ENCODE measurements at places on chromosomes 2 and 18. TPM values are rescaled to one million over a fixed set of nuclear protein-coding genes. Genes with fewer than 3 reads are reported as not detected.

FKBP1B gene
- 2.4 TPM for total RNA-seq

MROH2A gene
- total RNA-seq = not detected

SERPINB11 gene
- not detected for total RNA-seq

KCNG2 gene
- 0.08 TPM for total RNA-seq

TCF23 gene
- not detected for total RNA-seq

IL1F10 gene
- not detected for total RNA-seq

YWHAQ gene
- total RNA-seq = 194 TPM

XDH gene
- 0.32 TPM for total RNA-seq

GRCh38 chr18:63480476-63480875, 3.7 kb downstream of the SERPINB5 start:
- DNase-seq = no peak

DNA sequence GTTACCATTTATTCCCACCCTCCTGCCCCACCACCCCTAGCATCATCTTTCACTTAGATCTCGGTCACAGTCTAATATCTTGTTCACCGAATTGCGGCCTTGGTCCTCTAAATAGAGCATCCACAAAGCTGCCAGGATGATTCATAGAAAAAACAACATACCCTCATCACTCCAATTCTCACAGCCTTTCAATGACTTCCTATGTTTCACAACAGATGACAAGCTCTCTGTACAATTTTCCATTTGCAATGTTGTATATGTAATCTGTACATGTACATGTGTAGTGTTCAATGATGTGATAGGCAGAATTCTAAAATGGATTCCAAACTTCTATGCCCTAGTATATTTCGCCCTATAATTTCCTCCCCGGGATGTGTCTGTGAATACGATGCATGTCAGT, 675.6 kb upstream of the CELF4 start:
- DNase-seq = no peak

- no peak for DNase-seq
Observed at GRCh38 chr2:220243571-220243970, 616.1 kb downstream of the SLC4A3 start.

- DNase-seq = no peak
Observed at GRCh38 chr18:4351005-4351404, 104.1 kb downstream of the DLGAP1 start.

DNA sequence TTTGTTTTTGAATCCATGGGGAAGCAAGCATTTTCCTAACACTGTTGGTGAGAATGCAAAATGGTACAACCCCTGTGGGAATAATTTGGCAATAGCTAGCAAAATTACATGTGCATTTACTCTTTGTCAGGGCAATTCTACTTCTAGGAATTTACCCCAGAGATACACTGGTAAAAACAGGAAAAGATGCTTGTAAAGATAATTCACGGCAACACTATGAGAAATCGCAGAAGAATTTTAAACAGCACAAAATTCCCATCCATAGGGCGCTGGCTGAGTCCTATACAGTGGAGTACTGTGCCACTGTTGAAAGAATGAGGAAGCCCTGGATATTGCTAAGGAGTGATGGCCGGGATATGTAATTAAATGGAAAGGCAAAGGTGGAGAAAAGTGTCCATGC, 75.8 kb downstream of the DGKD start:
- no peak for DNase-seq

GRCh38 chr2:178327516-178327915, 123.5 kb downstream of the PRKRA start:
- DNase-seq = peak; percentile 75

DNA sequence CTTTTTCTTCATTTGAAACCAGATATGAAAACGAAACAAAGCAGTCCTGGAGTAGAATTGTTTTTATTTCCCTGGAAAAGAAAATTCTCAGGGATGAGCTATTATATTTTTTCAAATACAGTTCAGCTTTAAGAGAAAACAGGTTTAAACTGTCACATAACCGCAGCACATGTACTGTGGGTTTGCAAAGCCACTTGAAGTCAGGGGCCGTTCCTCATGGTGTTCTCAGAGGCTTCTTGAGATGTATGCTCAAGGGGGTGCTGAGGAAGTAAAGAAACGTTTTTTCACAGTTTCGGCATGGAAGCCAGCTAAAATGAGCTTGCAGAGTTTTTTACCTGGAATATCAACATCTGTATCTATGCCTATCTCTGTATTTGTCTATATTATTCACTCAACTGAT, 225.3 kb downstream of the MC4R start:
- DNase-seq = peak; percentile 13

- DNase-seq = no peak
Observed at GRCh38 chr2:220949466-220949865, 622.6 kb downstream of the EPHA4 start.

GRCh38 chr2:16683576-16683975, 17.9 kb upstream of the CYRIA start:
- no peak for DNase-seq

DNA sequence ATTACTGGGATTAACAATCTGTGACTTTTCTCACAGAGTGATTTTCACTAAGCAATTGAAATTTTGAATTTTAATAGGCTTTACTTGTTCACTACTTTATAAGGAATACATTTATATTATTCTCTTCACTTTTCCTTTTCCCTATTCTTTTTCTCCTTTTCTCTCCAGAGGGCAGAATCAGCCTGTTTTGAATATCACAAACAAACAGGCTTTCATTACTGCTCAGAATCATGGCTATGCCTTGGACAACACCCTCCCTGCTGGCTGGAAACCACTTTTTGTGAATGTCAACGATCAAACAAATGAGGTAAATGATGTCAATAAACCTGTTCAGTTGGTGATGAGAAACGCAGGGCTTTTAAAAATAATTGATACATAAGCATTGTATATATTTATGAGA, 35.3 kb downstream of the CPS1 start:
- no peak for DNase-seq

- peak; percentile 28 for DNase-seq
Observed at GRCh38 chr2:10378189-10378588, 69.9 kb downstream of the ODC1 start.

- DNase-seq = no peak
Observed at GRCh38 chr2:105252271-105252670, 10.7 kb downstream of the GPR45 start.

DNA sequence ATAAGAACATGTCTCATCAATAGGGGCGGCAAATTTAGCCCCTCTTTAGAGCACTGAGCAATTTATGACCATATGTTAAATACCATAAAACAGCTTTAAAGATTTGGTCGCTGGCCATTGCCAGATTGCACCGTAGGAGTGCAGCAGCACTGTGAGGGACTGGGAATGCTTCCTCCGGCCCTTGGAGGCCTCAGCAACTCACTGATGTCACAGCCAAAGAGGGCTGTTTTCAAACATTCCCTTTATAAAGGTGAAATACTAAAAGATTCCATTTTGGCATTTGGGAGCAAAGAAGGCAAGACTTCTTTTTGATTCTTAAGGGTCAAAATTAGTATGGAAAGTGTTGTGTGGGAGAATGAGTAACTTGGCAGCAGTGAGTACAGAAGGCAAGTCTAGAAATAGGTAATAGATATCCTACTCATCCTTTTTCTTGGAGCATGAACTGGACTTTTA, 63.7 kb downstream of the BABAM2 start:
- DNase-seq = no peak

- no peak for DNase-seq
Observed at GRCh38 chr2:132581591-132581990, 88.4 kb downstream of the LYPD1 start.

DNA sequence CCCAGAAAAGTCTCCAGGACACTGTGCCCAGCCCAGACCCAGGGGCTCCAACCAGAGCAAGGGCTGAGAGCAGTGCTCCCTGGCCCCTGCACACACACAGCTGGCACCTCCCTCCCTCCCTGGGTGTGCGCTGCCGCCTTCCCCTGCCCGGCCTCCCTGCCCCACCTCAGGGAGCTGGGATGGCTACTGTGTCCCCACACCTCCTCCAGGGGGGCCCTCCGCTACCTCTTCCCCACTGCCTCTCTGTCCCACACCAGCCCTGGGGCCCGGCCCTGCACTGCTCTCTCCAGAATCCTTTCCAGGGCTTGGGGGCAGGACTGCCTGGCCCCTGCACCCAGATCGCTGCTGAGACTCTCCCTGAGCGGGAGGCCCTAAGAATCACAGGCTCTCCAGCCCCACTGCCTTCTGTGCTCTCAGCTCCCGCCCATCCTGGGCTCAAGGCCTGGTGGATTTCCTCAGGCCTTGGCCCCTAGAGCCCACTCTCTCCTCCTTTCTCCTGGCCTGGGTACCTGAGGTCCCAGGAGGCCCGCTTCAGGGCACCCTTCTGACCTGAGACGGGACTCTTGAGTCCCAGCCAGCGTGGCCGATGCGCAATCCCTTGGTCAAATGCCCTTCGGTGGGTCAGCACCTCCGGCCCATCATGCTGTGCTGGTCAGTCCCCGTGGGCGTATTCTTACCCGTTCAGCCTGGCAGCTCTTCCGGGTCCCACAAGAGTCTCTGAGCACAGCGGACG, 276.8 kb upstream of the HDAC4 start:
- DNase-seq = no peak

DNA sequence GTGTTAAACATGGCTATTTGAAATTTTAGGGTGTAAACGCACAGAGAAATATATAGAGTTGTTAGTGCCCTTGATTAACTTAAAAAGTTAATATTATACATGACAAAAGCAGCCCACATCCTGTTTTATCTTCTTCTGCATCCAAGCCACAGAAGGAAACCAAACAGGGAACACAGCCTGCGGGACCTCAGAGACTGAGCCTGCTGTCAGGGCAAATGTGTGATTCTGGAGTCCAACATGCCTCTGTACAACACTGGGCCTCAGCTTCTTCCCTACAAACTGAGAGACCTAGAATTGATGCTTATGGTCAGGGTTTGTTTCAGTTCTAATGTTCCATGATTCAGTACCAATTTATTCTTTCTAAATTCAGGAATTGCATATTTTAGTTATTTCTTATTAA, 404.7 kb downstream of the FBXO15 start:
- DNase-seq = no peak

GRCh38 chr2:237488901-237489860, 2.1 kb downstream of the MLPH start:
- peak; percentile 81 for DNase-seq

- no peak for DNase-seq
Observed at GRCh38 chr2:97645112-97645694, 659 bp upstream of the COX5B start.

DNA sequence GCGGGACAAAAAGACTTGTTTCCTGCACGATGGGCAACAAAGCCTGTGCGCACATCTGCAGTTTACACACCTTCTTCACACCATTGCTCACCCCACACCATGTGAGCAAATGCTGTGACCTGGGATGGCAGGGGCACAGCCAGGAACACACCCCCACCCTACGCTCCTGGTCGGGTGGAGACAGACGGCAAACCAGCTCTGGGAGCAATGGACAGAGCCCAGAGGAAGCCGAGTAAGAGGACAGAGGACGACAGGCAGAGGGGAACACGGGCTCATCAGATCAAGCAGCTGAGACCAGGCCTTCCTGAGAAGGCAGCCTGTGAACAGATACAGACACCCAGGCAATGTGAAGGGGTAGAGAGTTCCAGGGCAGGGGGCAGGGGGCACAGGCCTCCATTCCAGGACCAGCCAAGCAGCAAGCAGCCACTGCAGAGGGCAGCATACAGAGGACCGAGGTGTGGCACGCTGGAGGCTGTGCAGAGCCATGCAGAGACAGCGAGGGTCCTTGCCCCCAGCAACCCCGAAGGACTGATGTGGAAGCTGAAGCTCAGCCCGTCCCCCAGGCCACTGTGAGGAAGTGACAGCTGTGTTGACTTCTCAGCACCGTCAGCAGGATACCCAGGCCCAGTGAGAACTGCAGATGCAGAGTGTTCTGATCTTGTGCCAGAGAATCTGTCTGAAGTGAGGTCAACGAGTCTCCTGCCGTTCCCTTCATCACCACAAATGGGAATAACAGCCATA, 46.2 kb downstream of the PARD6G start:
- DNase-seq = no peak

DNA sequence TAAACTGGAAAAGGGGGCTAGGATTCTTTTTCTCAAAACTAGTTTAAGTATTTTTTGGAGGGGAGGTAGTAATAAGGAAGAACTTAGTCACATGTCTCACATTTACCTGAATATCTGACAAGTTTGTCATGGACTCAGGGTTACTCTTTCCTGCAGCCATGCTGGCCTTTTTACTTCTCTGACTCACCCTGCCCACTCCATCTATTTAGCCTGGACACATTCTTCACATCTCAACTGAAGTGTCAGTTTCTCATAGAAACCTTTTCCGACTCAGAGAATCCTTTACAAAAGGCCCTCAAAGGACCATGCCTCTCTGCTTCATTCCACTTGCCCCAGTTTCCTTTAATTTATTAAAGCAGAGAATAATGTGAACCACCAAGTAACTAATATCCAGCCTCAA, 42.6 kb downstream of the SCN7A start:
- no peak for DNase-seq

- DNase-seq = no peak
Observed at GRCh38 chr2:61937098-61937497, 31.6 kb downstream of the COMMD1 start.

DNA sequence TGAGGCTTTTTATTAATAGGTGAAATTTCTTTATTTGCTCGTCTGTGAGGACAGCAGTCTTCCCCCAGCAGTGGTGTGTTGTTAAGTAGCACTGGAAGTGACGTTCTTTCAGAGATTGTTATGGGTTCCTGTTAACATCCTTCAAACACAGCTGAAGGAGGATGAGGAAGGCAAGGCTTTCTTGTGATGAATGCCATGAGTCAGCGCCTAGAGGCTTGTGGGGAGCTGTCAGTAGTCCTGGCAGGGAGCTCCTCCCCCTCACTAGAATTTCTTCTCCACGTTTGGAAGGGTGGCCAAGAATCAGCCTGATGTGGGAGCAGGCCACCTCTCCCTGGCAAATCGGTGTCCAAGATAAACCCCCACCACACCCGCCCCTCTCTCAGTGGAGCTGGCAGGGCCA, 113.2 kb downstream of the ARHGEF4 start:
- no peak for DNase-seq

DNA sequence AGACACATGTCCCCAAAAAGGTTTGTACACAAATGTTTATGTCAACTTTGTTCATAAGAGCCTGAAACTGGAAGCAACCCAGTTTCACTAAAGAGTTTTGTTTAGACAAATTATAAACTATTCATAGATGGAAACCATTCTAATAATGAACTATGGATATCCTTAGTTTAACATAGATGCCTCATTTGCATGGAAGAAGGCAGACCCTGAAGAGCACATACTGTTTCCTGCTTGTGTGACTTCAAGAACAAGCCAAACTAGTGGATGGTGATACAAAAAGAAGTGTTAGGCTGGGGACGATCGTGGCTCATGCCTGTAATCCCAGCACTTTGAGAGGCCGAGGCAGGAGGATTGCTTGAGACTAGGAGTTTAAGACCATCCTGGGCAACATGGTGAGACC, 48.1 kb downstream of the ACOXL start:
- no peak for DNase-seq
